ENCODE measurements at places on chromosomes 2 and 18. TPM values are rescaled to one million over a fixed set of nuclear protein-coding genes. Genes with fewer than 3 reads are reported as not detected.
A peak's percentile ranks its signal among the peaks of the same experiment; 100 is the strongest.

DNA sequence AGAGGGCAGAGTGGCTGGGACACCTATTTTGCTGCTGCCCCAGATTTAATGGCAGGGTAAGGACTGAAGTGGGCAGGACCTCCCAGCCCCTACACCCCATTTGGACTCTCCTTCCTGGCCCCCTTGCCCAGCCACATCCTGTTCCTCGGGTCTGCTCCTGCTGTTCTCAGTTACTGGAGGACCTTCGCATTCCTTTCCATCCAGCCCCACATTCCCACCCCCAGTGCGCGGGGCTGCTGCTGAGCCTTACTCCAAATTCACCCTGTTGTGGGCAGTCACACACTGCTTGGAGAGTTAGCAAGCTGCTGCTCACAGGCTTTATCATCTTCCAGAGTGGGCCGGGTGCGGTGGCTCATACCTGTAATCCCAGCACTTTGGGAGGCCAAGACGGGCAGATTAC lies 75.2 kb upstream of the SLC14A2 start:
- no peak for DNase-seq

DNA sequence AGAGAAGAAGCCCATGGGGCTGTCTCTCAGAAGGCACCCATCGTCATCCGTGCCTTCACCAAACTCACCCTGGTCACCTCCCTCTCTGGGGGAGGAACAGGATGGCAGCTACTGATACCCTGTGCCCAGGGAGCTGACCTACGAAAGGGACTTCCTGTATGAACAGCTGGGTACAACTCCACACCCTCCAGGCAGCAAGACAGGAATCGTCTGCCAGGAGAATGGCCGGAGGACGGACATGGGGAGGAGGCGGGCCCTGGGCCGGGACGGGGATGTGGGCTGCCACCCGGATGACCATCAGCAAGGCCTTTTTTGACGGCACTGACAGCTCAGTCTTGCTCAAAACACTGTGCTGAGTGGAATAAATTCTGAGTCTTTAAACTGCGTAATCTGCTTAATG lies 243.6 kb downstream of the HDAC4 start:
- DNase-seq: no peak

- no peak for DNase-seq
These were observed 63.9 kb downstream of the MAPK4 start for GRCh38 chr18:50623694-50624352.

- peak; percentile 60 for DNase-seq
These were observed 589 bp upstream of the DAW1 start for GRCh38 chr2:227870710-227871374.

DNA sequence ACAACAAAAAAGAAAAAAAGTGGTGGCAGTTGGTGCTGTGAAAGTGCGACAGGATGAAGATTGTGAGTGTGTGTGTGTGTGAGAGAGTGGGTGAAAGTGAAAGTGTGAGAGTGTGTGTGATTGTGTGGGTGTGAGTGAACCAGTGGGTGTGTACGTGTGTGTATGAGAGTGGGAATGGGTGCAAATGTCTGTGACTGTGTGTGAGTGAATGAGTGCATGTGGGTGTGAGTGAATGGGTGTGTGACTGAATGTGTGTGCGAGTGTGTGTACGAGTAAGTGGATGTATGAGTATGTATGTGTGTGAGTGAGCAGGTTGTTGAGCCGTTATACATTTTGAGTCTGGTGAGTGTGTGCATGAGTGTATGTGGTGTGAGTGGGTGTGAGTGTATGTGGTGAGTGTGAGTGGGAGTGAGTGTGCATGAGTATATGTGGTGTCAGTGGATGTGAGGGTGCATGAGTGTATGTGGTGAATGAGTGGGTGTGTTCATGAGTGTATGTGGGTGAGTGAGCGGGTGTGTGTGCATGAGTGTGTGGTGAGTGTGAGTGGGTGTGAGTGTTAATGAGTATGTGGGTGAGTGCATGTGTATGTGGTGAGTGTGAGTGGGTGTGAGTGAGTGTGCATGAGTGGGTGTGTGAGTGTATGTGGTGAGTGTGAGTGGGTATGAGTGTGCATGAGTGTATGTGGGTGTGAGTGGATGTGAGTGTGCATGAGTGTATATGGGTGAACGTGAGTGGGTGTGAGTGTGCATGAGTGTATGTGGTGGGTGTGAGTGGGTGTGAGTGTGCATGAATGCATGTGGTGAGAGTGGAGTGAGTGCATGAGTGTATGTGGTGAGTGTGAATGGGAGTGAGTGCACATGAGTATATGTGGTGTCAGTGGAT lies 69.3 kb upstream of the HPCAL1 start:
- DNase-seq: no peak

DNA sequence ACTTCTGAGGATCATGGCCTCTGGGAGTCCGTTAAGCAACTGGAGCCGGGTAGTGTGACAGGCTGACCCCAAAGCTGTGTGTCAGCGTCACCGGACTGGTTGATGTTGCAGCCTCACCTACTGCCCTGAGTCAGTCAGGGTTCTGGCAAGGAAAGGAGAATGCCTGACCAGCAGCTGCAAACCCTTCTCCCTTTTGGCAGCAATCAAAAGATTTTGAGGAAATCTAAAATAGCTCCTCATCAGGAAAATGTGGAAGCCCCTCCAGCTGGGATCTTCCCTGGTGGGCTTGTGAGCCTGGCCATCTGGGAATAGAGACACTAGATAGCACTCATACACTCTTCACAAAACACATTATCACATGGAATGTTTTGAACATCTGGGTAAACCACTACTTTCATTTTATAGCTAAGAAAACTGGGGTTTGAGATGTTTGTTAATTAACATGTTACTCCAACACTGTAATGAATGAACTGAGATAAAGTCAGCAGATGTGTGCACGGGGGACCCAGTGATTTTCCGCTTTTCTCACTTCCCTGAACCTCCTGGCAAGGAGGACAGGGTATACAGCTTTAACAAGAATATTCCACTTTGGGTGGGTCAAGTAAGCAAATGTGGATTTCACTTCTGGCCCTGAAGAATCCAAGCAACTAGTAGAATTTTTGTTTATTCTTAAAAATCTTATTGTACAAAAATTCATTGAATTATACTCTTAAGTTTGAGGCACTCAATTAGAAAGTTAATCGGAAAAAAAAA lies 24.7 kb downstream of the CLUL1 start:
- no peak for DNase-seq

DNA sequence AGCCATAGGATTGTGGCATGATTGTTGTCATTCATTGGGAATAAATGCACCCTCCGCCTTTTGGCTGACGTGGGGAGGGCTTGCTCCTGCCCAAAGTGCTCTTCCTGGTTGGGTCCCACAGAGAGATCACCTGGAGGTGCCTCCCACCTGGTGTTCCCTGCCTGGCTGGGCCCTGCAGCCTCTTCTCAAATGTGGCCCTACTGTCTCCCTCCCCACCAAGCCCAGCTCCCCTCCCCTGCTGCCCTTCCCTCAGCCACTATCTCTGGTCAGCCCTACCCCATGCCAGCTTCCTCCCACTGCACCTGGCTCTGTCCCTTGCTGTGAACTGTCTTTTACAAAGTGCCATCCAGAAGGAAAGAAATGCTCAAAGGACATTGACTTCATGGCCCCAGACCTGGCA lies 173.4 kb downstream of the GLI2 start:
- DNase-seq: no peak

DNA sequence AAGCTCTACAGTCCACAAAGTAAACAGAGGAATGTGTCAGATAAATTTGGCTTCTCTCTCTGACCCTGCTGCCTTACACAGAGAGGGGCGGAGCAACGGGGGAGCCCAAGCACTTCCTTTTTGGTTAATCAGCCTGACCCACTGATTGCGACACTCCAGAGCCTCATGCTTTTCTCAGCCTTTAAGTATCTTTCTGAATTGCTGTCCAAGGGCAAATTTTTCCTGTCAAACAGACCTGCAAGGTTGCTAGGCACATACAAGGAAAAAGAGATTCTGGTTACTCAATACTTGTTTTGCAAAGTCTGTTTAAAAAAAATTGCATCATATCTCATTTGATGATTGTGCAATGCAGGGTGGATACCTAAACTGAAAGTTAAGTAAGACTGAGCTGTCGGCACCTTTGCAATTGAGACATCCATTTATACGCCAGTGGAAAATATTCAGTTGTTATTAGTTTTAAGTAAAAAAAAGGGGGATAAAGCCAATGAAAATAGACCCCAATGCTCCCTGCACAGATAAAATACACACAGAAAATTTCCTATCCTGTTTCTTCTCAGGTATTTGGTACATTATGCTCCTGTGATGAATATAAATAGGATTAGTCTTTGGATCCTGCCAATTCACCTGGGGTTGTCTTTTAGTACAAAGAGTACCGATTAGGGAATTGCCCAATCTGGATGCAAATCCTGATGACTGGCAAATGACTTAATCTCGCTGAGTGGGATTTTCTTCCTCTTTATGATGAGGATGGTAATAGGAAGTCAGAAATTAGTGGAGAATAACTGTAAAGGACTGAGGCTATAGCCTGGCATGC lies 260.2 kb upstream of the TRIB2 start:
- no peak for DNase-seq

DNA sequence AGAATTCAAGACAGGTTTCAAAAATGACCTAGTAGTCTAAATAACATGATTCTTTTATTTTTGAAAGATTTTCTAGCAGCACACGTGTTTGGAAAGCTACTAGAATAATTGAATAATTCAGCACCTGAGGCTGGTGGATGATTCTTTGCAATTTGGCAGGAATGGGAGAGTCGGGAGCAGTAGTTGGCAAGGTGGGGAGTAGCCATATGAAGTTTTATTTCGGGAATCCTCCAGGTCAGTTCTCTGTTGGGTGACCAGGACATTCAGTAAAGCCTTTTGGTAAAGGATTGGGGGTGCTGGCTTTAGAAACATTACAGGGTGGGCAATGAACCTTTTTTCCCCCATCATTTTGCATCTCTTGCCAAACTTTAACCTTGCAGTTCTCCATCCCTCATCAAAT lies 75.0 kb upstream of the LYPD6B start:
- no peak for DNase-seq

- no peak for DNase-seq
These were observed 326.7 kb downstream of the DPP10 start for GRCh38 chr2:114769110-114769509.

GRCh38 chr18:62494764-62495163 lies 28.1 kb upstream of the ZCCHC2 start:
- no peak for DNase-seq

GRCh38 chr2:56571074-56571473 lies 387.3 kb downstream of the CCDC85A start:
- DNase-seq: no peak

GRCh38 chr18:78884502-78884901 lies 95.1 kb upstream of the SALL3 start:
- DNase-seq: no peak

DNA sequence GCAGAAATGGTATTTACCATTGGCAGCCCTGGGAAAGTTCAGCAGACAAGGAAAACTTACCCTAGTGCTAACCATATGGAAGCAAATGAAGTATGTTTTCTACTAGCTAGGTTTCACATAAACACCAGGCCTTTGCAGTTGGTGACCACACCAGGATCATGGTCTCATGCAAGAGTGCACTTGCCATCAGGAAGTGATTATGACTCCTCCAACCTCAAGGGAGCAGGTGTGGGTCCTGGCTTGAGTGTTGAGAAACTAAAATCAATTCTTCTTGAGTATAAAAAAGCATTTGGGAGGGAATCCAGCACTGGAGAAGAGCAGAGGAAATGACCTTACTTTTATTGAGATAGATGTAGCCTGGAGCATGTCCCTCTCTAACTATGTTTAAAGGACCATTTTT lies 56.8 kb upstream of the SPAG16 start:
- no peak for DNase-seq

DNA sequence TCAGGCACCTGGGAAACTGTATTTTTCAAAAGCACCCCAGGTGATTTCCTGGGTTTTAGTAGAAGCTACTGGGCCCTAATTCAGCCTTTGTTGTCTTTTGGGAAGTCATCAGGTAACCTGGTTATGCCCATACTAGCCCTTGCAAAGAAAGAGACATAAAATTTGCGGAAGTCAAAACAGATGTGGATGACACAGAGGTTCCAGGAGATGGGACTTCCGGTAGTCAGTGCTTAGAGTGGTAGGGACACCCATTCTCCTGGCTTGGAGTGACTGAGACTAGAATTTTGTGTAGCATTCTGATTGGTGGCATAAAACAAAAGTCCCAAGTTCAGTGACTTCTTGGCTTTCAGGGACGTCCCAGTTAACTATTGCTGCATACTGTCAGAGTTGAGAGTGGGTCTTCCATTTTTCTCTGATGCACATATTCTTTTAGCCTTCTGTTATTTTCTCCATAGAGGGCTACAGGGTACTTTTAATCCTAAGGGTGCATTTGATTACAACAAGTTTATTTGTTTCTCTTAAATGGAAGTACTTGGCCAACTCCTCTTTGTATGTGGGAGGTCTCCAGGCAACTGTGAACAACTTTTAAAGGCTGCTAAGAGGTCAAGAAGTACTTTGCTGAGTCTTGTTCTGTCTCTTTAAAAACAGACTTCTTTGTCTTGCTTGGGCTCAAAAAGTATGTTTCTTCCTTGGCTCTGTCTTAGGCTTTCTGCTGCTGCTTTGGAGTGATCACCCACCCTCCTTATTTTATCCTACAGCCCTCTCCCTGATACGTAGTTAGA lies 8.8 kb downstream of the NAB1 start:
- DNase-seq: no peak

DNA sequence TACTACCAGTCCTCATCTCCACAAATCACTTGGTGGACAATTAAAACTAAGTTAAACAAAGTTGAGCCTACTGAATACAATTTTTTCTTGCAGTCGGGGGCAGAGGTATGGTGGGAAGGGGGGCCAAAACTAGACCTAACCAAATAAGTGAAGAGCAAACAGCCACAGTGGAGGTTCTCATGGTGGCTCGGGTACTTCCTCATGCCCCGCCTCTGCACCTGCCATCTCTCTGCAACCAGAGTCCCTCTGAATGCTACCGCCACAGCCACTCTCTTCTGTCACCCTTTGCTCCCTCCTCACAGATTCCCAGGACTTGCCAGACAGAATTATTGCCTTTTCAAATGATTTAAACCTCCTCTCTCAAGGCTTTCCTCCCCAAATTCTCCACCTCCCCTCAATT lies 204.2 kb downstream of the TMEM247 start:
- DNase-seq: no peak

DNA sequence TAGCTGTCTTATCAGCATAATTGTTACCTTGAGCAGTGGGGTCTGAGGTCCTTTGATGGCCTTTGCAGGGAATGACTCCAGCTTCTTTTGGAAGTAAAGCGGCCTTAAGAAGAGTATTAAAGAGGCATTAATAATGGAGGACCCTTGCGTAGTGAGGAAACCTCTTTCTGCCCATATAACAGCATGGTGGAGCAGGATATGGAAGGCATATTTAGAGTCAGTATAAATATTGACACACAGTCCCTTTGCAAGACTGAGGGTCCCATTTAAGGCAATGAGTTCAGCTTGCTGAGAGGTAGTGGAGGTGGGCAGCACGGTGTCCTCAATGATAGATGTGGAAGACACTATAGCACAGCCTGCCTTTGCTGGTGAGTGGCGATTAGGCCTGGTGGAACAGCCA lies 32.7 kb downstream of the NCL start:
- DNase-seq: no peak

Gene TNS1
- total RNA-seq: 46.1 TPM

Gene AQP12B
- total RNA-seq: not detected

Gene CHST9
- total RNA-seq: not detected

Gene NAT8
- total RNA-seq: not detected

Gene MMADHC
- total RNA-seq: 96.2 TPM

Gene HOXD13
- not detected for total RNA-seq

Gene HK2
- 9.4 TPM for total RNA-seq
